Stimulated activated CD8-positive, alpha-beta memory T cell treated with anti-CD3 and anti-CD28 coated beads, Interleukin-4, amount 100 ng/mL, for 4 hours (primary cell): ENCODE measurements at places on chromosomes 6 and 20.

DNA sequence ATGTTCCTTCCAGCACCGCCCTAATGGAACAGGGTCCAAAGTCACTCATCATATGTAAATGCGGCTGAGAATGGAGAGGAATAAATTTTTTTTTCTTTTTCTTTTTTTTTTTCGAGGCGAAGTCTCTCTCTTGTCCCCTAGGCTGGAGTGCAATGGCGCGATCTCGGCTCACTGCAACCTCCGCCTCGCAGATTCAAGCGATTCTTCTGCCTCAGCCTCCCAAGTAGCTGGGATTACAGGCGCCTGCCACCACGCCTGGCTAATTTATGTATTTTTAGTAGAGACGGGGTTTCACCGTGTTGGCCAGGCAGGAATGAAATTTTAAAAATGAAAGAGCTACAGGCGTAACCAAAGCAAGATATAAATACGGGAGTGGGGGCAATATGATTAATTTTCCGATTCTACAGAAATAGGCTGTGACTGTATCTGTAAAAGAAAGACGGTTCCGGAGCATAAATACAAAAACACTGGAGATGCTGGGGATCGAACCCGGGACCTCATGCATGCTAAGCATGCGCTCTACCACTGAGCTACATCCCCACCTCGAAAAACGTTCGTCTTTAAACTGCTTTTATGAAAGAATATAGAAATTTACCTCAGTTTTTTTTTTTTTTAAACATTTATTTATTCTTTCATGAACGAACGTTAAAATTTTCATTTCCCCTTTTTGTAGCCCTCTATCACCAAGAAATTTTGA, 132.2 kb downstream of the GPX5 start:
- no peak for DNase-seq

DNA sequence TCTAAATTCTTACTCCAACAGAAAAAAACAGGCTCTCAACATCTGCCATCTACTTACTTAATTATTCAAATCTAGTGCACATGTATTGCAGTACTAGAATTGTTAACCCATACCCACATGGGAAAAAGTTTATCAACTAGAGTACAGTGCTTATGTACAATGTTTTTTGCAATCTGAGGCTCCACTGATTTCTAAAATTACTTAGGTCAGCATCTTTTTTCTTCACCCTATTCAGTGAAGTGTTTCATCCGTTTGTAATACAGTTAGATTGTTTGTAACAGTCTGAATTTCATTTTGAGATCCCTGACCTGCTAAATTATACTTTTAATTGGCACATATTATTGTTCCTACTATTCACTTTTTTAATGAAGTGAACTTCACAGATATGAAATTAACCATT, 402.2 kb downstream of the FOXA2 start:
- DNase-seq = no peak

GRCh38 chr6:80531681-80532619, 425.5 kb downstream of the BCKDHB start:
- no peak for DNase-seq

DNA sequence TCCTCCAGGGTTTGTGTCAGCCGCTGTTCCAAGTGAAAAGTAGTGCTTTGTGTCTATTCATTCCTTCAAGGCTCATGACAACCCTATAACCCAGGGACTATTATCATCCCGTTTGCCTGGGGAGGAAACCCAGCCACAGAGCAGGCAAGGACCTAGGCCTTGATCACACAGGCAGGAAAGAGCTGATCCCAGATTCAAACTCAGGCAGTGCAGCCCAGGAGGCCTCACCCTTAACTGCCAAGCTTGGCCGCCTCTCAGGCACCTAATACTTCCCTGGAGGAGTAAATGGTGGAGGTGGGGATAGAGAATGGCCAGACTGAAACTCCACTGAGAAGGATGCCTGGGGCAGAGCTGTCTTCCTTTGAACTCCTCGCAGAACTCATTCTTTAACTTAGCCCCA, 215.1 kb upstream of the QKI start:
- no peak for DNase-seq

- no peak for DNase-seq
Observed at GRCh38 chr6:111551521-111552231, 54.0 kb downstream of the TRAF3IP2 start.

- no peak for DNase-seq
Observed at GRCh38 chr20:2259731-2260130, 36.1 kb upstream of the TGM3 start.

- no peak for DNase-seq
Observed at GRCh38 chr20:59776059-59776603, 157.3 kb downstream of the SYCP2 start.

GRCh38 chr6:4649728-4650127, 126.5 kb upstream of the CDYL start:
- no peak for DNase-seq

- DNase-seq = no peak
Observed at GRCh38 chr6:41406728-41407489, 71.5 kb downstream of the NCR2 start.

GRCh38 chr6:27791182-27791943, 120.8 kb downstream of the OR2B2 start:
- no peak for DNase-seq

DNA sequence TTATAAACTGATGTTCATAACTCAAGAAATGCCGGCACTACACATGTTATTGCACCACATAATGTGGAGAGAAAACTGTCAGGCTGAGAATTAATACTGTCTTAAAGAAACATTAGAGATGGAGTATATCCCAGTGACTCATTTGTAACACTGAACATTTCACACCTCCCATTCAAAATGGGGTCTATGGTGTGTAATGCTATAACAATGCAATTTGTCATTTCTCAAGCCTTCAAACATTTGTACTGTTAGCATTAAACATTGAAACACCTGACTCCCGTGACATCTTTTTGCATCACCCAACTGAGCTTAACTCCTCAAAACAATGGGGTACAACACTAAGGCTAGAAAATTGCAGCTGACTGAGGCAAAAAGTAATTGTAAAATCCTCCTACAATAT, 151.7 kb downstream of the DST start:
- no peak for DNase-seq

DNA sequence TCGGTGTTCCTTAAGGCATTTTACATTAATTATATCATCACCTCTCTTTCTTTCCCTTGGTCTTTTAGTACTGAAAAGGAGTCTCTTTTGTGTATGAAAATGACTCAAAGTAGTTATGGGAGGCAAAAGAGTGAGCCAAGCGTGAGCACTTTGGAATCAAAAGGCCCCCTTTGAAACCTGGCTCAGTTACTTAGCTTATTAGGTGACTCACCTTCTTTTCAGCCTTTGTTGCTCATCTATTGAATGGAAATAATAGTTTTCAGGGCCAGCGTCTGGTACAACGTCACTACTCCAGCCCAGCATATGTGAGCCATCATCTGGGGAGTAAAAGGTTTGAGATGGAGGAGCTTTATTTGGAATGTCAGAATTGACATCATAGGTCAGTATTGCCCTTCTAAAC, 147.4 kb upstream of the SCGN start:
- DNase-seq = no peak

DNA sequence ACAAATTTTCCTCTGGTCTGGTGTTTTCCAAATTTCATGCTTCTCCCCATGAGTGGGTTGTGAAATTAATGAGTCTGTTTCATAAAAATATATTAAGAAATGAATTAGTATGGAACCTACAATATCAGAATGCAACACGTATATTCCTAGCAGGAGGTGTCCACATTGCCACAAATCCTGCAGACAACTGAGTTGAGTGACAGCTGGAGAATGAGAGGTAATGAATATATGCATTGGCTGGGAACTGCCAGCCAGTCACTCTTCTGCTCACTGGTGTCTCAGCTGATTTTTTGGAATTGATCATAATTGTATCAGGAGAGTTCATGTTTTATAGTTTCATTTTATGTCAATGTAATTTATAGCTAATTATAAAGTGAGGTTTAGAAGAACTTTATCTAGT, 6.3 kb upstream of the ARFGEF3 start:
- DNase-seq = no peak

- no peak for DNase-seq
Observed at GRCh38 chr6:124741341-124741740, 220.9 kb upstream of the RNF217 start.

DNA sequence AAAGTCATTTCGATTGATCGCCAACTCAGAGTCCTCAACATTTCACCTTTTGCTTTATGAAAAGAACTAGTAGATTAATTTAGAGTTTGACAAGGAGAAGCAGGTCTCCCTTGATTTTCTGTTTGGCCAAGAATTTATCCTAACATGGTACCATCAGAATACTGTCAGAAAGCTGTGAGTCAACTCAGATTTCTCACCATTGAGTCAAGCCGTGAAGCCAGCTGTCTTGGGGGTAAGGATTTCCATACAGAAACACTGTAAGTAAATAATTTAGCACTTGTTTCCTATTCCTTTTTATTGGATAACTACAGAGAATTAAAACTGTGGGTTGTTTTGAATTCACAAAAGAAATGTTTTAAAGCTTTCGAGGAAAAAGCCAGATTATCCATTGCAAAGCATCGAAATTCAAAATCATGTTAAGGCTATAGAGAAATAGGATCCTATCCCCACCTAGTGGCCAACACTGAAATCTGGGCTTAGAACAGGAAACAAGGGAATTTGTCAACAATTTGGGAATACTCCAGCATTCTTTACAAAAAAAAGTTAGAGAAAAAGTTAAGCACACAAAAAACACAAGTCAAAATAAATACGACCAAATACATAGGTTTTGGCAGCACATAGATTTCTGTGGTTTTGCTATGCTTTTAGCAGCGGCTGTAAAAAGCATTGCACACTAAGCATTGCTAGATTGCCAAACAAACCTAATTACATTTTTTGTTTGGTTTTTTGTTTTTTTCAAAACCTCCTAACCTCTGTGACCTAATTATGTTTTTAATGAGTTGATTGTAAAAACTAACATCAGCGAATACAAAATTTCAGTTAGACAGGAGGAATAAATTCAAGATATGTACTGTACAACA, 44.2 kb downstream of the COL11A2 start:
- no peak for DNase-seq
